ENCODE measurements at places on chromosomes 16 and 17.

DNA sequence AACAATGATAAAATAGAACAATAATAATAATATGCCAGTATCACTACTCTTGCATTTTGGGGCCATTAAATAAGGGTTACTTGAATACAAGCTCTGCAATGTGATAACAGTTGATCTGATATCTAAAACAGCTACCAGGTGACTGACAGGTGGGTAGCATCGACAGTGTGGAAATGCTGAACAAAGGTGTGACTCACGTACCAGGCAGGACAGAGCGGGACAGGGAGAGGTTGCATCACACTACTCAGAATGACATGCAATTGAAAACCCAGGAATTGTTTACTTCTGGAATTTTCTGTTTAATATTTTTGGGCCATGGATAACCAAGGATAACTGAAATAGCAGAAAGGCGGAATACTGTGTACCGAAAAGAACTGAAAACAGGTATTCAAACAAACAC is 15.8 kb upstream of the ZNF19 start:
- DNase-seq = no peak

GRCh38 chr17:18226284-18226945 is 980 bp downstream of the LLGL1 start:
- DNase-seq = no peak

DNA sequence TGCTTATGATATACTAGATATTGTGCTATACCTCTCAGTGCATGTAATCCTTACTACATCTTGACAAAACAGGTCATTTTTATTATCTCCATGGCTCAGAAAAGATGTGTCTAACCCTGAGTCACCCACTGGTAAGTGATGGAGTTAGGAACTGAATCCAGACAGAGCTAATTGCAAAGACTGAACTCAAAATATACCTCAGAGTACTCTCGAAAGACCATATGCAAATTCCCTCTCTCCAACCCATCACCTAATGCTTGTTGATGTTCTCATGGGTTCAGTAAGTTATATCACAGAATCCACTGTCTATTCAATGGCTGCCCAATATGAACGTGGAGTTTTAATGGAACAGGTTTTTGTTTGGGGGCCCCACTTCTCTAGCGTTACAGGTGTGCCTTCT is 246.0 kb downstream of the PMP22 start:
- DNase-seq = no peak

DNA sequence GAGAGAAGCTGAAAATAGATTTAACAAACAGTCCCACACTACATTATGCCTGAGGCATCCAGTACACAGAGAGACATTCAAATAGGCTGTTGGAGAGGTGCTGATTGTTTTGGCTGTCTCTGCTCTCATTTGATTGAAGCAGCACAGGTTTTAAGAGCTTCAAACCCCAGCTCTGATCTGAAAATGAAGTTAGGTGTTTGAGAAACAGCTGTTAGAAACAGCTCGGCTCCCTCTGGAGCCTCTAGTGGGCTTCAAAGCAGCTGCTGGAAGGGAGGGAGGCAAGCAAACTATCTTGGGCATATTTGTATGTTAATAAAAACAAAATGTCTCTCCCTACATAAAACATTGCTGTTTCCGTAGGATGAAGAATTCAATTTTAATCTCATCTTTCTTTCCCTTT is 607.3 kb upstream of the GOT2 start:
- DNase-seq = no peak

DNA sequence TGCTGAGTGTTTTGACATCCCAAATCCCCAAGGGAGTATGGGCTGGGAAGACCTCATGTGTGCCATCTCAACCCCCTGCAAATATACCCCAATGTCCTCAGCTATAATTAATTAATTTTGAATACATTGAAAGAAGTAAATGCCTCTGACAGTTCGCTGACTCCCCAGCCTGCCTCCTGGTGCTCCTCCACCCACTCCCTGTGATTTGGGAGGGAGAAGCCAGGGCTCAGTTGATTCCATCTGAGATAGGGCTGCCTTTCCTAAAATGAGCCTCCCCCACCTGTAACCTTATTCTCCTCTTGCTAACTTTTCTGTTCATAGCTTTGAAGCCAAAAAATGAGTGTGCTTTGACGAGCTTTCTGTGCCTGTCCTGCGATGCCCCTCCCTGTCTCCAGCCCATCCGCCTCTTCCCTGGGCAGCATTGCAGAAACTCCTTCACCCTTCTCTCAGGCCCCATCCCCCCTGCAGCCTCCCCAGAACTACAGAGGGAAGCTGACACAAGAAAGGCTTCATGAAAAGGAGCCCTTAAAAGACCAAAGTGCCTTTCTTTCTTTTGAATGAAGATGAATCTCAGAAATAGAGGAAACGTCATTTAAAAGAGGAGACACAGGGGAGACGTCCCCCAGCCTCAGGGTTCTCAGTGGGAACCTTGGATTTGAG is 70.3 kb downstream of the HLF start:
- DNase-seq = no peak

DNA sequence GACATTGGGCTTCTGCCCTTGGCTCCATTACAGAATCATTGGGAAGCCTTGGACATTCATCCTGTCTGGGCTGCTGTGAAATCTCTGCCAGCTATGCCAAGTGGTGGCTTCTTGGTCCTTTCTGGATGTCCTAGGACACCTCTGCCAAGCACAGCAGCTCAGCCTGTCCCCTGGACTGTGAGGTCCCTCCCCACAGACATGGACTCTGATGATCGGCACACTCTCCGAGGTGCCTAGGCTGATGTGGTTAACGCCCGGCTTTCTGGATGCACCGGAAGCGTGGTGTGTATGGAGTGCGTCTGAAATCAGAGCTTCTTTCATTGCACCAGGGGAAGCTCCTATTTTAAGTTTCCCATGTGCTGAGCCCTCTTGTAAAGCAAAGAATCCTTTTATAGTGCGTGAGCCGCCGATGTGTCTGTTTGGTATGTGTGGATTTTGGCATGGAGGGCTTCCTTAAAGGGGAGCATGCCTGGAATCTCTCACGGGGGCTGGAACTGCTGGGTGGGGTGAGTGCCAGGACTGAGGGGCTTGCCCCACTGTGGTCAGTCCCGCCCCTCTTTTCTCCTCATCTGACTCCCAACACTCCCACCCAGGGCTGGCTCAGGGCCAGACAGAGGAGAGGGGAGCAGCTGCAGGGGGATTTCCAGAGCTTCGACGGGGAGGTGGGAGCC is 7.0 kb upstream of the ARHGAP23 start:
- DNase-seq = no peak

DNA sequence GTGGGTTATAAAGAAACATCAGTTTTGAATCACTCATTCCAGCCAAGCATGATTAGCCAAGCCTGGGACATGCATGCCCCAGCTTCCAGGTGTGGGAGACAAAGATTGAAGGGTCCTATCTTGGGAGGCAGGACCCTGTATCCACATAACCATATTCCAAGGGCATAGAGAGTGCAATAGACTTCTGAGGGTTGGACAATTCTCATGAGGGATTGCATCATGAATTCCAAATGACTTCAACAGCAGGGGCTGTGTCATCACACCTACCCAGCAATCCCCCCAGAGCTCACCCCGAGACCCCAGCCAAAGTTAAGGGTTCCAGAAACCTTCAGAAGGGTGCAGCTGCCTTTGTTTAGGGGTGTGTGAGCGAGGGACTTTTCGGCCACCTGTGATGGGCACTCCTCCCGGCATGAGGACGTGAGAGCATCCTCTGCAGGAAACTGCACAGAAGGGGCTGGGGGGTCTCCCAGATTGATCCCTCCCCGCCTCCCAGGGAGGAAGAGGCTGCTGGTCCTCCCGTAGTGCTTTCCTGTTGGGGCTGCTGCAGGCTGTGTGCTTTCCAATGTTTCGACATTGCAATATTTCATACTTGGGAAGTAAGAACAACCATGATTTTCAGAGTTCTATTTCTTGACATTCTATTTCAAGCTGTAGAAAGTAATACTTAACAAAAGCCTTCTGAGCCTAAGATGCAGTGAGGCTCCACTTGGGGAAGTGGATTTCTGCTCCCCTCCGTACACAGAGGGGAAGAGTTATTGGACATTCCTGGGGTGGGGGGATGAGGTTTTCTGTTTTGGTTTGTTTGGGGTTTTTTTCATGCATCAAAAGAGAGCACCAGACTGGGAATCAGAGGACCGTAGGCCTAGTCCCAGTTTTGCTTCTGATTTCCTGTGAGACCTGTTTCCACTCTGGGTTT is 13.3 kb upstream of the PITPNM3 start:
- no peak for DNase-seq

- no peak for DNase-seq
Observed at GRCh38 chr16:19344224-19344801, 58.8 kb downstream of the CLEC19A start.

GRCh38 chr16:87076950-87077749 is 240.0 kb downstream of the C16orf95 start:
- peak; percentile 12 for DNase-seq

- DNase-seq = no peak
Observed at GRCh38 chr16:1306334-1306733, 3.1 kb upstream of the UBE2I start.

- DNase-seq = no peak
Observed at GRCh38 chr16:15952265-15952711, 2.9 kb downstream of the ABCC1 start.

GRCh38 chr17:59154292-59154720 is 680 bp downstream of the SKA2 start:
- DNase-seq = no peak

- DNase-seq = no peak
Observed at GRCh38 chr17:12040478-12040877, 19.8 kb downstream of the MAP2K4 start.

GRCh38 chr17:57747221-57748017 is 2.3 kb upstream of the CCDC182 start:
- peak; percentile 24 for DNase-seq

GRCh38 chr16:88769617-88770460 is 15.2 kb downstream of the PIEZO1 start:
- peak; percentile 55 for DNase-seq

GRCh38 chr16:13529193-13529982 is 390.6 kb upstream of the ERCC4 start:
- DNase-seq = no peak

- no peak for DNase-seq
Observed at GRCh38 chr17:53092072-53092471, 730.7 kb upstream of the KIF2B start.

DNA sequence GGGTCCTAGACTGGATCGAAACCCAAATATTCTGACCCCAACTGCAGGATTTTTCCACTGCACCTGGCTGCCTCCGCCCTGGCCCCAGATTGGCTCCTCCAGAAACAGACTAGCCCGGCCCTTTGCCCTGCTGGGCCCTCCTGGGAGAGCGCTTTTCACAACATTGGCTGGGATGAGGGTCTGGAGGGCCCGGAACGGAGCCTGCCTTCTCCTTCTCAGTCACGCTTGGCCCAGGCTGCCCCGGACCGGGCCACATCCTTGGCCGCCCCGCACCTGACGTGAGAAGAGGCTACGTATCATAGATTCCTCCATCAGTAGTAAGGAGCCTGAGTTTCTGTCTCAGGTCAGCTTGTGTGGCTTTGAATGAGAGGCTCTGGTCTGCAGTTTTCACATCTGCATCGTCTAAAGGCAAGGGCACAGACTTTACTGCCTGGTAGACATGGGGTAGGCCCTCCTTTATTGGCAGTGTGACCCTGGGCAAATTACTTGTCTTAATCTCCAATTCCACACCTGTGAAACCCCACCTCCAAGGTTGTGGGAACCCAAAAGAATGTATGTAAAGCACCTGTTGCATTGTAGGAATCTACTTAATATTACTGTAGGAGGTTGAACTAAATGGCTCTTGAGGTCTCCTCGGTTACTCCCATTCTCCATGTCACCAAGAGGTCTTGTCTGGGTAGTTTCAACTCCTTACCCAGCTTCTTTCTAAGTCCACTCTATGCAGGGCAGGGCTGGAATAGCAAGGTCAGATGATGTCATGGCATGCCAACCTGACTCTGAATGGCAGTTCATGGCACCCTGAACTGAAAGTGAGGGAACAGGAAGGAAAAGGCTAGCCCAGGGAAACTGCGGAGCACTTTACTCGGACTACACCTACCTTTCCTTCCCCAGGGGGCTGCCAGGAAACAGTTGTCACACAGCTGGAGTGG is 661 bp downstream of the LRRC3C start:
- no peak for DNase-seq

- DNase-seq = no peak
Observed at GRCh38 chr17:51636291-51636690, 375.9 kb downstream of the UTP18 start.

DNA sequence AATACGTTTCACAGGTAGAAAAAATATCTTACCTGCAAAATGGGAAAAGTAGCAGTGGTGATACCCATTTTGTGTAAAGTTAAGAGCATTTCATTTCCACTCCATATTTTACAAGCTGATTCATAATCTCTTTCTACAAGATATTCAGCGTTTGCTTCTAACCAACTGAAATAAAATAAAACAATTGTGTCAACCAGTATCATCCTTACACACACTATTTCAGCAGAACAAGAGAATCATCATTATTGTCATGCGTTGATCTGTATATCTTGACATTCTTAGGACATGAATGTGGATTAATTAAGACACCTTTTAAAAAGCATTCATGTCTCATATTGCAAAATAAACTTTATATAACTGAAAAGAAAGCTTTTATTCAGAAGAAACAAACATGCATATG is 69.8 kb downstream of the BRIP1 start:
- DNase-seq = no peak

- no peak for DNase-seq
Observed at GRCh38 chr17:61404663-61404912, 4.9 kb downstream of the TBX2 start.

DNA sequence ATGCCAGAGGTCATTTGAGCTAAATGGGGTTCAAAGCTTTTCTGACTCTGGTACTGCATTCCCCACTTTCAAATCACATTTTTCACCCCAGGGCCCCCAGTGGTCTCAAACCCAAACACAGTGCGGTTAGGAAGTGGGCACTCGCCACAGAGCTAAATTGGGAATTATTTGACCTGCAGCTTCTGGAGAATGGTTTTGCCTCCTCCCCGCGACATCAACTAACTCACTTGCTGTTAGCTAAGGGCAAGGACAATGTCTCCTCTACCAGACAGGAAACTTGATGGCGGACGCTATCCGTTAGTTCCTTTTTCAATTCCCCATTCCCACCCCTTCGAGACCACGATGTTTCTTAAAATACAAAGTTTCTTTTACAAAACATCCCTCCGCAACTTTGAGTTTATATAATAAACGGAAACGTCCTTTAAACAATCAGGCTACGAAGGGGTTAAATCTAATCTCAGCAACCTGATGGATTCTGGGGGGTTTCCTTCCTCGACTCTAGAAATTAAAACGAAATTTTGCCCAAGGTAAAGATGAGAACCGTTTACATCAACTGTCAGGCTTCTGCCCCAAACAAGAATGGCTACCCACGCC is 500 bp upstream of the KAT7 start:
- no peak for DNase-seq

GRCh38 chr16:90042946-90043514 is 23.8 kb upstream of the DBNDD1 start:
- no peak for DNase-seq
